ENCODE measurements at places on chromosomes 6 and 20.

- no peak for DNase-seq
Measured at GRCh38 chr20:52655395-52655794, 316.8 kb upstream of the TSHZ2 start.

DNA sequence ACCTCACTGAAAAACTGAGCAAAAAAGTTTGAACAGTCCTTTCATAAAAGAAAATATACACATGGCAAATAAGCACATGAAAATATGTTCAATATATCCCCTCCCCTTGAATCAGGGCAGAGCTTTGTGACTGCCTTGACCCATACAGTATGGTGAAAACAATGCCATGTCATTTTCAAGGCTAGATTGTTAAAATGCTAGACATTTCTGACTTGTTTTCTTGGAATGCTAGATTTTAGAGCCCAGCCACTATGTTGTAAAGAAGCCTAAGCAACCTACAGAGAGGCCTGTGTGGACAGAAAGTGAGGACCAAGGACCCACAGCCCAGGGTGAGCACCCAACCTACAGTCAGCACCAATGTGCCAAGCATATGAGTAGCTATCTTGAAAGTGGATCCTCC, 17.1 kb upstream of the ASF1A start:
- no peak for DNase-seq

DNA sequence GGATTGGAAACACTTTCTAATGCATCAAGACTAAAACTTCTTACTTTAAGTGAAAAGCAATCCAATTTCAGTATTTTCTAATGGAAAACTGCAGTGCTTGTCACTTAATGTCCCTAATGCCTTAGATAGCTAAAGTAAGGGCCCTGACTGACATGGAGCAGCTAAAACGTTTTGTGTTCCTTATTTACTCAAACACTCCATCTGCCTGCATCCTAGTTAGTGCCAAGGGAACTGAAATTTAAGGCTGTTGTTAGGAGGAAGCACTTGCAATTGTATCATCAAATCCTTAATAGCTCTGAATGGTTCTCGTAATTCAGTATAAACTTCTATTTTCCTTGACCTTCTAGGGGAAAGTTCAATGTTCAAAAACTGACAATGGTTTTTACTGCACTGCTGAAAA, 127.4 kb downstream of the GJA10 start:
- no peak for DNase-seq

DNA sequence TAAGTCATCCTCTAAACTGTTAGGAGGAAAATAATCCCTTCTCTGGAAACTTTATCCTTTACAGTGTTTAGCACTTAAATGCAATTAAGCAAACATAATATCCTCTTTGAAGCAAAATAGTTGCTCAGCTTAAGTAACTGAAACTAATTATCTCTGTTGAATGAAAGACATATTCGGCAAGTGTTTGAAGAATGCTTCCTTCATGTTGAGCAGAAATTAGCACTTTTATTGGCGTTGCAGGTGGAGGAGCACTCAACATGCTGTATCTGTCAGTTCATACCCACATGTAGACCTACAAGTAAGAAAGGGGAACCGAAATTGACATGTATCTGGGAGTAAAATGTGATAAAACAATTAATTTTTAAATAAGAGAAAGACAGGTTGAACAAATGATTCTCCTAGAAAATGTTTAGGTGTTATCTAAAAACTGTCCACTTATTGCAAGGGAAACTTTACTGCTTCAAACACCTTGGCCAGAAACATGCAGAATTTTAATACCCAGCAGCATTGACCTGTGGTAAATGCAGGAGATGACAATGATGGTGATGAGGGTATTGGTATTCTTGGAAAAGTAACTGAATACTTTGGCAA, 987.0 kb upstream of the MAP3K7 start:
- DNase-seq, result no peak
